ENCODE measurements at places on chromosomes 6 and 20.

GRCh38 chr20:50385733-50386640 is 124.2 kb upstream of the PTPN1 start:
- DNase-seq: no peak

GRCh38 chr6:114367315-114367961 is 24.6 kb upstream of the HS3ST5 start:
- no peak for DNase-seq

GRCh38 chr6:163708466-163708865 is 293.9 kb downstream of the QKI start:
- no peak for DNase-seq

DNA sequence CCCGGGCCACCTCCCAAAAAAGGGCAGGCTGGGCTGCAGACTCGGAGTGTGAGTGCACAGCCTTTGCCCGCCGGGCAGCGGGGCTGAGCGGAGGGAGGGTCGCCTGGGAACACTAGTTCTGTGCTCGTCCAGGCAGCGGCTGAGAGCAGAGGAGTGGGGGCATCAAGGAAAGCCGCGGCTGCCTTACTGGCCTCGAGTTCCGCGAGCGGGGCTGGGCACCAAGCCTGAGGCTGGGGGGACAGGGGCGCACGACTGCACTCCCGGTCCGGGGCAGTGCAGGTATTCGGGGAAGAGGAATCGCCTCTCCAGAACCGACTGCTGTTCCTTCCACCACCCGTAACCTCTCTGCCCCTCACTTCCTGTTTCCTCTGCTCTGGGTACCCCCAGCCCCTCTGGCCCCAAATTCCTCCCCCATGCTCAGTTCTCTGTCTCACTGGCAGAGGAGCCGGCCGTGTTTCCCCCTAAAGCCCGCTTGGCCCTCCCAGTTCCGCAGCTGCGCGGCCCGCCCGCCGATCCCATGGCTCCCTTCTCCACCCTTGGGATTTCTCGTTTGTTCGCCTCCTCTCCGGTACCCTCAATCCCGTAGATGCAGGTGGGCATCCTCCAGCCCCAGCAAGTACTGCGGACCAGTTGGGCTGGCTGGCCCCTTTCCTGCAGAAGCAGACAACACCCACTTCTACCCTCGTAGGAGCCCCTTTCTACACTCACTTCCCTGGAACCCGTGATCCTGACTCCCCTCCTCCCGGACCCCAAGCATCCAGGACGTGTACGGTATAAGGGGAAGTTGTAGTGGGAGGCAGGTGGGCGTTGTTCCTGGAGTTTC is 5.1 kb downstream of the RING1 start:
- no peak for DNase-seq

DNA sequence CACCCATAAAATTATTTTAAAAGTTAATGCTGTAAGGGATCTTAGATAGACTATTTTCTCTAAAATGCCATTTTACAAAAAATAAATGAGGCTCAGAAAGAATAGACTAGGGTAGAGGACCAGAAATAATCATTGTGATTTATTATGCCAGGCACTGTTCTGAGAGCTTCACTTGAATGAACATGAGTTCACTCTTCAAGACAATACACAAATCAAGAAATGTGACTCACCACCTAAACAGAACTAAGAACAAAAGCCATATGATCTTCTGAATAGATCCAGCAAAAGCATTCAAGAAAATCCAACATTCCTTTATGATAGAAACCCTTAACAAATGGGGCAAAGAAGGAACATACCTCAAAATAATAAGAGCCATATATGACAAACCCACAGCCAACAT is 582.0 kb downstream of the PKHD1 start:
- DNase-seq: no peak

All from right renal cortex interstitium (tissue), 3 donors.